Stimulated activated CD8-positive, alpha-beta memory T cell treated with anti-CD3 and anti-CD28 coated beads, Interleukin-12 subunit alpha, Interleukin-12 subunit beta, amount 100 ng/mL, for 4 hours (primary cell): ENCODE measurements at places on chromosomes 12 and 14.
A peak's percentile ranks its signal among the peaks of the same experiment; 100 is the strongest.

GRCh38 chr14:96586056-96586455, 83.9 kb downstream of the PAPOLA start:
- DNase-seq: no peak

DNA sequence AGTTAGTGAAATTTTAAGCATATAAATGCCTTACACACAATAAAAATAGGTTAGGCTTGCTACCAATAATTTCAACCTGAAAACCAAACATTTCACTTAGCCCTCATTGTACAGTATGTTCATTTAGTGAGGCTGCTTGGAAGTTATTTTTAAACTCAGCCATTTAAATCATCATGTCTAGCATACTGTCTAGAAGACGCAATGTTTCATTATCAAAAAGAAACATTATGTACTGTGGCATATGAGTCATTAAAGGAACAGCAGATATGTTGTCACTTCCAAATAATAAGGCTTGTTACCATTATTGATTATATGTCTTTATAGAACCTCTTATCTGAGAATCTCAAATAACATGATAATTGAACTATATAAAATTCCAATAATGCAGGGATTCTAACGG, 304.7 kb downstream of the RMST start:
- DNase-seq: no peak

DNA sequence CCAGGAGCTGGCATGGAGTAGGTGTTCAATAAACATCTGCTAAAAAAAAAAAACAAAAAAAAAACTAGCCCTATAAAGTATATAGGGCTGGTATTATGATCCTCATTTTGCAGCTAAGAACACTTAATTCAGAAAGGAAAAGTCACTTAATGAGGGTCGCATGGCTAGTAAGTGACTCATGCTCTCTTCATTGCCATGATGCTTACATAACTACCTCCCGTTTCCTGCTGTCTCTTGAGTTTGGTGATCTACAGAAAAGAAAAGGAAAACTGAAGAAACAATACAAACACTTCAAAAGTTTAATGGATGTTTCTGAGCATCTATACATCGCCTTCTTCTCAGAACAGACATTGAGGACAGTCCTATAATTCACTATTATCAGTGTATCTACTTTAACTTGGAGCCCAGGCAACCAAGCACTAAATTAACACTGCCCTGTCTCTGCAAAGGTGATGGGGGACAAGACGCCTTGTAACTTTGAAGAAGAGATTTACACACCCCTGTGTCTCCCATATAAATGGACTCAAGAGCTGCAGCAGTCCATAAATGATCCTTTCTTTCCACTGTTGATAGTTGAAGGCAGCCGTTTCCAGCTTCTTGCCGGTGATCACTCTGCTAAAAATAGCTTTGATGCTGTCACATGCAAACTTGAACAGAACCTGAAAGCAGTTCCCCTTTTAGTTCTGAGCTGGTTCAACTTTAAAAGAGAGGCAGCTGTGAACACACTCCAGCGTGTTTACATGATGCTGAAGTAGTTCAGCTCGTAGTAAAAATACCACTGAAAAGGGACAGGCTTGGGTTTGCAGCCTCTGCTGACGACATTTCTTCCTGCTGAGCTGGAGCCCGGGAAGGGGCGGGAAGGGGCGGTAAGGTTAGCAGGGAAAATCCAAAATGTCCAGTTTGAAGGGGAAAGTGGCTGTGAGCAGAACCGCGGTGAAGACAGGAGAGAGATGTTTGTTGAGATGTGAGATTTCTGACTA, 113.3 kb downstream of the FOXN3 start:
- DNase-seq: no peak

GRCh38 chr12:25438638-25439037, 114.4 kb downstream of the LMNTD1 start:
- DNase-seq: no peak

DNA sequence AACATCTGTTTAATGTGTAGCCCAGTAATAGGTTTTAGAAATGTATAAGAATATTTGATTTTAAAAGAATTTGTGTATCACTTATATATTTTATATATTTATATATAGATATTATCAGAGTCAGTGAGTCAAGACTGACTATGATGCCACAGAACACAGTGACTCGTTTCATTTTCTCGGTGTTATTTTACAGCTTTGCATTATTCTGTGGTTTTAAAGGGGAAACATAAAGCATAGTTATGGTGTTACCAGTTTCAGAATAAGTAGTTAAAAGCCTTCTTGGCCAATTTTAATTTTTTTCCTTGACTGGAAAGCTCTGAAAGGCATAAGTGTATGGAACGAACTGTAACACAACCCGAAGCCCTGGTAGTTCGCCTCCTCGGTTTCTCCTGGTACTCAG, 91.0 kb downstream of the GRIP1 start:
- no peak for DNase-seq

DNA sequence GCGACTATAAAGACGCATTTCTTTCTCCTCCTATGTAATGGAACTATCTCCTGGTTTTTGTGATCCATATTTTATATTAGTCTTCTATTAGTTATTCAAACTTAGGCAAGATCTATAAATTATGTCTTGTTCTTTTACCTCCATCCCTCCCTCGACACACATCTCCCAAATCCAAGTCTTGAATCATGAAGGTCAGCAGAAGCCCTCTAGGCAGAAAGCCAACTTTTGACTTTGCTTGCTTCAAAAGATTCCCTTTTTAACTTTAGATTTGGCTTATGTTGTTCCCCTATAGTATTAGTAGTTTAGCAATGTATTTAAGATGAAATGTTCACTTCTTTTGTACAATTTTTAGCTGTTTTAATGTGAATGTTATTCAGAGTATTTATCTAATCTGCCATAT, 689.8 kb downstream of the SLC6A15 start:
- DNase-seq: no peak

DNA sequence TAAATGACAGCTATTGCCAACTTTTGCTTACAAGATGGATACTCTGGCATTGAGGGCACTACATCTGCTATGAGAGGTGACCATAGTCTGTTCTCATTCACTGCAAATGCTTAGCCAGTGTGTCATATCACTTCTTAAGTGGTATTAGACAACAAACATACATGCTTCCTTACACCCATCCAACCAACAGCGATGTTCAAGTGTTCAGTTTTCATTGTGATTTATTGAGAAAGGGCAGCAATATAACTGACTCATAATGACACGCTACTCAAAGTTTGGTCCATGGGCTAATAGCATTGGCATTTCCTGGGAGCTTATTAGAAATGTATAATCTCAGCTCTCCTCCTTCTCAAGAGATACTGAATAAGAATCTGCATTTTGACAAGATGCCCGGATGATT, 181.7 kb downstream of the NPAS3 start:
- DNase-seq: no peak

- DNase-seq: no peak
These were observed 35.4 kb downstream of the SPTLC2 start for GRCh38 chr14:77580964-77581505.

DNA sequence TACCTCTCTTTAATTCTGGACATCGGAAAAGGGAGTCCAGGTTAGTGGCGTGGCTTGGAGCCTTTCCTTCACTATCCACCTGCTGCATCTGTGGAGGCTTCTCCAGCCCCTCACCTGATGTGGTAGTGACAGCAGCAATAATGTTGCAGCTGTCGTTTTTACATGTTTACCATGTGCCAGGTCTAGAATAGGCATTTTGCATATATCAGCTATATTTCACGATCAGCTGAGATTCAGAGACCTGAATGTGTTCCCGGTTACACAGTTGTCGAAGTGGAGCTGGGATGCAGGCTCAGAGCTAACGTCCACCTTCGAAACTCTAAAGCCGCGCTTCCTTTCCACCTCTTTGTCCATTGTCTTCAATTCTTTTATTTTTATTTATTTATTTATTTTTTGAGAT, 91.0 kb downstream of the BORCS5 start:
- no peak for DNase-seq

GRCh38 chr12:128863957-128864356, 10.7 kb downstream of the GLT1D1 start:
- no peak for DNase-seq

- no peak for DNase-seq
These were observed 27.4 kb upstream of the GUCY2C start for GRCh38 chr12:14723763-14724162.

DNA sequence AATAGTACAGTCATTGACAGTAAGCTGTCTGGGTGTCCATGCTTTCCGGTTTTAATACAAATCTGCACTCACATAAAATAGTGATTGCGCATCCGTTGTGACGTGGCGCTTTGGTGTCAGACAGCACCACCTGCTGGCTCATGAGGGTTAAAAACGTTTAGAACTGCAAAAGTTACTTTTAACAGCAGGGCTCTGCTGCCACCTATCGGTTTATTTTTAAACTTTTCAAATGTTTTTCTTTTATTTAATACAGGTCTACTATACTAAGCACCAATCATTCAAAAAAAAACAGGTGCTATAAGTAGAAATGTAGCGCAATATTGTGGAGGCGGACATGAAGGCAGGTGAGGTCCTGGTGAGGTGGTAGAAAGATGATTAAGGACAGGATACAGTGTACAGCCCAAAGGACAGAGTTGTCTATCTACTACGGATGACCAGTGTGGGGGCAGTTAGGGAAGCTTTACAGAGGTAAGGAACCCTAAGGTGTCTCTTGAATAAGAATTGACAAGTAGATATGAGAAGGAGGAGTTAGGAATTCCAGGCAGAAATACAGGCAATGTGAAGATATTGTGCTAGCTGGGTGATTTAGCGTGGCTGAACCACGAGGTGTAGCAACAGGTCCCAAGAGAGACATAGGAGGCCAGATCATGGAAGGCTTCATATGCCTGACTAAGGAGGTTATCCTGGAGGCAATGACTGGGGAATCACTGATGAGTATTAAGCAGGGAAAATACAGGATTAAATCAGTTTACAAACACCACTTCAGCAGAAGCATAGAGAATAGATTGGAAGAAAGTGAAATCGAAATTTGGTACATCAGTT, 91.5 kb upstream of the PRB2 start:
- DNase-seq: peak; percentile 51
